ENCODE measurements at places on chromosomes 4 and X.

DNA sequence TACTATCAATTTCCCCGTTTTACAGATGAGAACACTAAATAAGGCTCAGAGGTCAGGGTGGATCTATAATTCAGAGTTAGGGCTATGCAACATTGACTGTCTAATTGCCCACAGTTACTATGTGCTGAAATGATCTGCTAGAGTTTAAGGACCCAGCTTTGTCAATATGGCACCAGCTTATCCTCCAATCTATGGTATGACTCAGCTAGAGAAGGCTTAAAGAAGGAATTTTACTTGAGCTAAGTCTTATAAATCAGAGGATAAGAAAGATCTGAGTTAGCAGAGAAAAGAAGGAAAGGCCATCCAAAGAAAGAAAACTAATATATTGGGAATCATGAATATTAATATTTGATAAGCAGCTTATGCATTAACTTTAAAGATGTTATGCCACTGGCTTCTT is 78.1 kb downstream of the ASB9 start:
- no peak for DNase-seq

DNA sequence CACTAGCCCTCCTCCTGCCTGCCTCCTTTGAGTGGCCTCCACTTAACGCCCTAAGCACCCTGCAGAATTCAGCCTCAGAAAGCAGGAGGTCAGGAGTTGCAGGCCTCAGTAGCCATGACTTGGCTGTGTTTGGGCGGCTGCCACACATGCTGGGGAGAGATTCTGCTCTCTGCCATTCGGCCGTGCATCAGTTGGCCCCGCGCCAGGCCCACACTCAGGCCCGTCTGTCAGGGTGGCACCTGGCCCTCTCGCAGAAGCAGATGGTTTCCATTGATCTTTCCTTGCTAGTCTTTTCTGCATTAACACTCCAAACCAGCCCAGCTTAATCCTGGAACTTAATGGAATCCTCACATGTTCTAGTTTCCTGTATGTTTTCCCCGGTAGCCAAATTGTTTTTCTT is 30.7 kb upstream of the ATP6AP2 start:
- no peak for DNase-seq

DNA sequence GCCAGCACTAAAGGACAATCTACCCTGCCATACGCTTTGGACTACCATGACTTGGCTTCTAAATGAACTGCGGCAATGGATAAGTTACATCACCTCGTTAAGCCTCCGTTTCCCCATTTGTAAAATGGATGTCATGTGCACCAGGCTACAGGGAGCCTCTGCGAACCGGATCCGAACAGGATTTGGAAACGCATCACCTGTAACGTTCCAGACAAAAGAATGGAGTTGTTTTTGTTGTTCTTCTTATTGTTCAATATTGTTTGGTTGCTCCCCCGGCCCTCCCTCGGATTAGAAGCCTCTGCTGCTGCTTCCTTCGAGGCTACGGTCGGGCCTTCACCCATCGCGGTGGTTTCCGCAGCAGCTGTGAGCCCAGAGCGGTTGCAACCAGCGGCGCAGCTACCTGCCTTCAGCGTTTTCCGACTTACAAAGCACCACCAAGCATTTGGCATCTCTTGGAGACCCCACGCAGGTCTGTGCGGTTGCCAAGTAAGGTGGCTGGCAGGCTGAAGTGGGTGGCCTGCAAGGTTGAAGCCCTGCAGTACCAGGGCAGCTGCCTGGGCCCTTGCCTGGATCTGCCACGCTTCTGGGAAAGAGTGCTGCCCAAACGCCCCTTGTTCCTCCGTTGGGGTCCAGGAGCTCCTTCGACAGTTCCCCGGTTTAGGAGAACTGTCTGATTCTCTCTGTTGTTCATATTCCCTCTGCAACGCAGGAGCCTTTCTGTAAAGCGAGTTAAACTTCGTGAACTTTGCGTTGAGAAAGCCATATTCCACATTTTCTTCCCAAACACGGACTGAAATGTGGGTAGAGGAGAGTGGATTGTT is 7.1 kb downstream of the NKX3-2 start:
- DNase-seq, result no peak

DNA sequence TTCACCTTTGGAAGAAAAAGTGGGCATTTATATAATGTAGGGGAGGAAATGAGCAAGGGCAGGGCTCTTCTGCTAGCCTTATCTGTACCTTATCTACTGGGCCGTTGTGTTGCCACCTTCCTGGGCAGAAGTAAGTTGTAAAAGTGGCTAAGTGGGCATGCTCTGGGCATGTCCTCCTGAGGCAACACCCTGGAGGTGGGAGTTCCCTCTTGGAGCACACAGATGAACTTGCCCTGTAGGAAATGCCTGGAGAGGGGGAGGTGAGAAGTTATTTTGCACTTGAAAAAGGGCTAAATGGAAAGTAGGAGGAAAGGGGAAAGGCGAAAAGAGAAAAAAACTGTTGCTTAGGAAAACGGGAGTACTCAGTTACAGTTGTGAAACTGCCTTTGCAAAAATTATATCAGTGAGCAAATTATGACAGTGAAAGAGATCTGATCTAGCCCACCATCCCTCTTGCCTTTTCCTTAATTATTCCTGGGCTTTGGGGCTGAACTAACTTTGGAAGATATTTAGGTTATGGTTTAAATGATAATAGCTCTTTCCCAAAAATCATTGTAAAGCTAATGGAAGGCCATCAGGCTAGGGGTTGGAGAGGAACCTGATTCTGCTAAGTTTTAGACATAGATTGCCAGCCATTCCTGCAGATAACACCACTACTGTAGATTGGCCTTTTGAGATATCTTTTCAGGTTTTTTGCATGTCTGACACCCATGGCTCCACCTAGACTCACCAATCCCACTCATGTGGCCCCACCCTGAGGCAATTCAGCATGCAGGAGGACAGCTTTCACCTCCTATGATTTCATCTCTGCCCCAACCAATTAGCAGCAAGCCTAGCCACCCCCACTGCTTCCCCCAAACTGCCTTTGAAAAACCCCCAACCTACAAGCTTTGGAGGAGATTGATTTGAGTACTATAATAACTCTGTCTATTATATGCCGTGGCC is 20.5 kb upstream of the ZNF81 start:
- DNase-seq, result no peak

DNA sequence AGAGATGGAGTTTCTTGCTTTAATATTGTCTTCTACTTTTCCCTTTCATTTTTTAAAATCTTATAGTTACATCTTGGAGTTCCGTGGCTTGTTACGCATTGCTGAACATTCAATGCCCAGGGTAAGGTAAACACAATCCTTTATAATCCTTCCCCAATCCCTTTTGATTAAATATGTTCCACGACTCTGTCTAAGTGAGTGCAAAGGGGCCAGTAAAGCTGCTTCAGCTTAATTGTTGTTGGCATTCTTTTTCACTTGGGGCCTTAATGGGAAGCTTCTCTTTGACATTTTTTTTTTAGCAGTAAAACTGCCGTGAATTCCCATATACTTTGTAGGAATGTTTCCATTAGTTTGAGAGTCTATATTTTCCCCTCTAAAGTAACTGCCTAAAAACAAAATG is 1028.1 kb downstream of the C4orf33 start:
- DNase-seq, result no peak

DNA sequence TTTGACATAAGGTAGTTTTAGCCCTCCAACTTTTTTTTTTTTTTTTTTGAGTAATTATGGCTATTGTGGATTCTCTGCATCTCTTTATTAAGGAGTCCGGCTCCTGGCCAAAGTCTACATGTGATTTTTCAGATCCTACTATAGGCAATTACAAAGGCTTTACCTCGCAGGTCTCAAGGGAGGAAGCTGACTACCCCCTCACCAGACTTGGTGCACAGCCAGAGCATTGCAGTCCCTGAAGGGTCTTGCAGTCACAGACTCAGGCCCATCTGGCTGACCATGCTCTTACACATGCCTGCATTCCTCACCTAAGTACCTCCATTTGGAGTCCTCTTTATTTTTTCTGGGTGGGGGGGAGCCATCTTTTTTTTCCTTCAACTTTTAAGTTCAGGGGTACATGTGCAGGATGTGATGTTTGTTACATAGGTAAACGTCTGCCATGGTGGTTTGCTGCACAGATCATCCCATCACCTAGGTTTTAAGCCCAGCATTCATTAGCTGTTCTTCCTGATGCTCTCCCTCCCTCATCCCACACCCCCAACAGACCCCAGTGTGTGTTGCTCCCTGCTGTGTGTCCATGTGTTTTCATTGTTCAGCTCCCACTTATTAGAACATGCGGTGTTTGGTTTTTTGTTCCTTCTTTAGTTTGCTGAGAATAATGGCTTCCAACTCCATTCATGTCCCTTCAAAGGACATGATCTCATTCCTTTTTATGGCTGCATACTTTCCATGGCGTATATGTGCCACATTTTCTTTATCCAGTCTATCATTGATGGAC is 88.4 kb upstream of the STIM2 start:
- DNase-seq, result no peak

GRCh38 chr4:77025643-77026321 is 50.0 kb downstream of the CCNI start:
- no peak for DNase-seq

GRCh38 chrX:130443875-130444274 is 42.1 kb downstream of the RBMX2 start:
- no peak for DNase-seq

DNA sequence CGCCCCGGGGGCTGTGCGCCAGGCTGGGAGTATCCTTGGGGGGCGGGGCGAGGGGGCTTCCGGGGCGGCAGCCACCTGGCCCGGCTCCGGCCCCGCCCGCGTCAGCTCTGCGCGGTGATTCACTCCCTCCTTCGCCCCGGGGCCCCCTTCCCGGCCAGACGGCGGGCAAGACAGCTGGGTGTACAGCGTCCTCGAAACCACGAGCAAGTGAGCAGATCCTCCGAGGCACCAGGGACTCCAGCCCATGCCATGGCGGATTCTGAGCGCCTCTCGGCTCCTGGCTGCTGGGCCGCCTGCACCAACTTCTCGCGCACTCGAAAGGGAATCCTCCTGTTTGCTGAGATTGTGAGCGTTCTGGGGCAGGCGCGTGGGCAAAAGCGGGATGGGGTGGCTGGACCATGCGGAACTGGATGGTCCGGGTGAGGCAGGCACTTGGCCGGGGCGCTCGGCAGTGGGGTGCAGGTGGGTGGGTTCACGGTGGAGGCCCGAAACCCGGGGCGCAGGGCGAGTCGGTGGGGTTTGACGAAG is at the start of gene PLP2:
TSS of gene PLP2 (plus strand) at position 147 of the 528 bp plus-strand sequence. CDS start at position 250, 103 bp downstream.
- no peak for DNase-seq

- DNase-seq, result no peak
Measured at GRCh38 chr4:128686032-128686465, 123.5 kb upstream of the JADE1 start.

DNA sequence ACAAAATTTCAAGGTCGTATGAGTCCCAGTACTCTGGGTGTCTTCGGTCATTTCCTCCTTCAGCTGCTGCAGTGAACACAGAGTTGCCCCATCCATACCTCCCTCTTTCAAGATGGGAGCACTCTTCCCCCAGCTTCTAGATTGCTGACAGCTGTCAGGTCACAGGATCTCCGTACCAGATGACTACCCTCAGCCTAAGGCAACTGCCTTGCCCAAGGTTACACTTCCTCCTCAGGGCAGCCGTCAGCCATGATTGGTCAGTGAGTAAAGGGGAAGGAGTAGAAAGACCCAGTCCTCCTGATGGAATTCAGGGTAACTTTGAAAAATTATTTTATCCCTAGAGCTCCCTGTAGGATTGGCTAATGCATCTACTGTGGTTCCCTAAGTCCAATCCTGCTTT is 81.6 kb downstream of the NAF1 start:
- DNase-seq, result no peak

- DNase-seq, result no peak
Measured at GRCh38 chr4:166724369-166724768, 509.9 kb downstream of the SPOCK3 start.

GRCh38 chr4:87103691-87104187 is 116.7 kb downstream of the KLHL8 start:
- DNase-seq, result no peak

GRCh38 chr4:2686379-2687265 is 69.5 kb downstream of the TNIP2 start:
- no peak for DNase-seq

DNA sequence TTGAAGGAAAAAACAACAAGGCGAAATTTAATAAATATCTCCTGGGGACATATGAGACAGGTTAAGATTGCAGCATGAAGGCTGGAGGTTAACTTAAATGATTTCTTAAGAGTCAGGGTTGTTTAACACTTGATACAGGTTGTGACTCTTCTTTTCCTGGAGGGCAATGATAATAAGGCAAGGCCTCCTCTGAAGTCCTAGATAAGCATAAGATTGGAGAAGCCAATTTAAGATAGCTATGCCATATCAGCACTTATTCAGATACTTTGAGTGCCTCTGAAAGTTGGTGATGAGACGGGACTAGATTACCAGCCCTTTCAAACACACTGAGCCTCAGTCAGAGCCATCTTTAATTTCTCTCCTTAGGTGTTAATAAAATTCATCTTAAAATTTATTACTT is 350.8 kb downstream of the FBXO8 start:
- DNase-seq, result no peak

GRCh38 chr4:62292911-62293310 is 1092.8 kb downstream of the ADGRL3 start:
- DNase-seq, result no peak

- DNase-seq, result no peak
Measured at GRCh38 chr4:120434756-120435155, 368.1 kb upstream of the MAD2L1 start.
